ENCODE measurements at places on chromosomes 12 and 14. TPM values are rescaled to one million over a fixed set of nuclear protein-coding genes. Genes with fewer than 3 reads are reported as not detected.

DNA sequence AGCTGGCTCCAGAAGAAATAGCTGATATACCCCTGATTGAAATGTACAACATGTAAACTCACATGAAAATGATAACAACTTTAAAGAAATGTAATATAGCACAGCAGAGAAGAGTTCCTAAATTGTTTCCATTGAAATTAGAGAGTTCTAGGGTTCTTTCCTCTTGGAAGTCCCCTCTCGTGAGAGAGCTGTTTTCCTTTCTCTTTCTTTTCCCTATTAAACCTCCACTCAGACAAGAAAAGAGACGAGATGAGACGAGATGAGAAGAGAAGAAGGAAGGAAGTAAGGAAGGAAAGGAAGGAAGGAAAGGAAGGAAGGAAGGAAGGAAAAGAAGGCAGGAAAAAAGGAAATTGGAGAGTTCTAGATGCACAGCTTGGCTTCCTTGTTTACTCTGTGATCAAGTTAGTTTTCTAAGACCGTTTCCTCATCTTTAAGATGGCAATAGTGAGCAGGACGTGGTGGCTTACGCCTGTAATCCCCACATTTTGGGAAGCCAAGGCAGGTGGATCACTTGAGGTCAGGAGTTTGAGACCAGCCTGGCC lies 11.9 kb downstream of the DRAM1 start:
- no peaks in the 10 kb centered on the region for H3K36me3 ChIP-seq
- H3K4me3 ChIP-seq: no peak overlapping the region
- peak overlapping the region; percentile 71 for H3K27ac ChIP-seq
- H3K4me1 ChIP-seq: peaks cover 57% of the 10 kb centered on the region

GRCh38 chr12:8127138-8127537 lies 3.7 kb downstream of the CLEC4A start:
- DNase-seq: no peak
- H3K27me3 ChIP-seq: no peaks in the 10 kb centered on the region
- H3K27ac ChIP-seq: no peak overlapping the region
- H3K4me1 ChIP-seq: no peaks in the 10 kb centered on the region

BCL7A gene
- total RNA-seq: 6.4 TPM

DNA sequence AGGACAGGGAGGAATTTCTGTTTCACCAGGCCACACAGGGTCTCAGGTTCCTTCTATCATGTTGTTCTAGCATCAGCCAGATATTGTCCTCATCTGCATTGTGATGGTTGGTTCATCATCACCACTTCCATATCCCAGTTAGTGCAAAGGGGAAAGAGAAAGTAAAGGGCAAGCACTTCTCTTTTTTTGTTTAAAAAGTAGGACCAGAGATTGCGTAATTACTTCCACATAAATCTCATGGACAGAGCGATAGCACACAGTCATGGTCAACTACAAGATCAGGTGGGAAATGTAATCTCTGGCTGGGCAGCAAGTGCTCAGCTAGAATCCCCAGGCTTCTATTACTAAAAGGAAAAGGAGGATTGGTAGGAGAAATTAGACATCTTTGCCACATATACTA lies 155.1 kb downstream of the KIF21A start:
- H3K4me1 ChIP-seq: no peaks in the 10 kb centered on the region
- DNase-seq: no peak
- H3K36me3 ChIP-seq: no peaks in the 10 kb centered on the region

- no peaks in the 10 kb centered on the region for H3K27me3 ChIP-seq
- no peak overlapping the region for H3K27ac ChIP-seq
These were observed 101.1 kb downstream of the BBS10 start for GRCh38 chr12:76247026-76247646.

- peak; percentile 50 for DNase-seq
- peak overlapping the region; percentile 53 for H3K4me3 ChIP-seq
- H3K4me1 ChIP-seq: peaks cover 10% of the 10 kb centered on the region
These were observed 13.1 kb downstream of the NKX2-1 start for GRCh38 chr14:36506732-36507614.

DNA sequence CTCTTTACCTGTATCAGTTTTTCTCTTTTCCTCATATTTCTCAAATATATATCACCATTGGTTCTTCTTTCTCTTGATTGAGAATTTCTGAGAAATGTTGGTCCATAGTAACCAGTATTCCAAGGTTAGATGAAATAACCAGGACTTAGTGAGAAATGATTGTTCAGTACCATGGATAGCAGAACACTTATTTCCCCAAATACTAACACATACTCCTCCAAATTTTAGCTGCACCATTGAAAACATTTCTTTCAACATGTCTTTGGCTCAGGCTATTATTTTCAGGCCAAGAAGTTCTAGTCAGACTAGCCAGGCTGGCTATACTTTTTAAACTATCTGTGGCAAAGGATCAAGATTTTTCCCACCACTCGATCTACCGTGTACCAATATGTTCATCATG lies 113.3 kb downstream of the PTPRO start:
- H3K4me3 ChIP-seq: no peak overlapping the region
- no peaks in the 10 kb centered on the region for H3K4me1 ChIP-seq
- H3K27ac ChIP-seq: no peak overlapping the region
- no peak for DNase-seq
- H3K36me3 ChIP-seq: no peaks in the 10 kb centered on the region

DNA sequence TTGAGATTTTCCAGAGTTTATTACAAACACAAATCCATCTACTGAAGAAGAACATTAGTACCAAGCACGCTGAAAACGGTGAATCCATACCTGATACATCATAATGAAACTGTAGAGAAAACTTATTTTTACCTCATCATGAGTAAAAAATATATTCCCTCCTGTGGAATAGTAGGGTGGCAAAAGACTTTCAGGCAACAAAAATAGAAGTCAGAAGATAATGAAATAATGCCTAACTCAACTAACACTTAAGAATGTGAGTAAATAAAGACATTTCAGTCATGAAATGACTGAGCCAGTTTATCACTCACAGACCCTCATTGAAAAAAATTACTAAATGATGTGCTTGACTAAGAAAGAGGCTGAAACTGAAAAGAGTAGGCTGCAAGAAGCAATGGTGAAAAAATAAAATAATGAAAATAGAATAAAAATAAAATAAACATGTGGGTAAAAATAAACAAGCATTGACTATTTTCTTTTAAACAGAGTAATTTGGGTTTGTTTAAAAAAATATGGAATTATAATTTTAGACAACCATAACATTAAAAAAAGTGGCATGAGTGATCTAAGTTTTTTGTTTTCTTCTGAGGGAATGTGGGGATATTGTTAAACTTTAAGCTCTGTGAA lies 148.6 kb downstream of the ASCL1 start:
- H3K27ac ChIP-seq: no peak overlapping the region
- no peak for DNase-seq
- H3K36me3 ChIP-seq: no peaks in the 10 kb centered on the region
- H3K27me3 ChIP-seq: no peaks in the 10 kb centered on the region
- H3K4me1 ChIP-seq: no peaks in the 10 kb centered on the region

DNA sequence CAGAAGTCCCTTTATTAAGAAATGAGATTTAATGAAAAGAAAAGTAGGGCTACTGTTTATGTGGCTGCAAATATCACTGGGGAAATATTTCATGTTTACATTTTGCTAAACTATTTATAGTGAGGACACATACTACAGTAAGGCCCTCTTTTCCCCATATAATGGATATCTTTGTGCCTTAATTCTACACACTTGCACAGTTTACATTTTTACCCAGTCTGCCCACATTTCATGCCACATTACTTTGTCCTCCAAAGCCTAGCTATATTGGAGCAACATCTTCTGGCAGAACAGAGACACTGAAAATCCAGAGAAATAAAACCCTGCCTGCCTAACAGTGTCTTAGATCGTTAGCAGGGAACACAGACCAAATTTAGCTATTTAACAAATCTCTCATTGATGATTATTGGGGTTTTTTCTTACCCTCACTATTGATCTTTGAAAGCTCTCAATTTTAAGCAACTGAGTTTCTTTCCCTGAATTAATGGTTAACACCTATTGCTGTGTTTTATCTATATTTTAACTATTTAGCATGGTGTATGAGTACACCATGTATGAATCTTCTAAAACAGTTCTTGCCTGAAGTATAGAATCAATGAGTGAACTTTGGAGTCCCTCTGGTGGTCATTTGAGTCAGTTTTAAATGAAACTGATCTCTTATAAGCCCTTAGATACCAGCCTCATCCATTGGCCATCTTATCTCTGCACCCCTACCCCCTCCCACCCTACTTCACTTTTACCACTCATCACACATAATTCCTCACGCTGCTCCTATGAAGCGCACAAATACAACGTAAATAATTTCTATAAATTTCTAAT lies 170.2 kb downstream of the BCAT1 start:
- no peak overlapping the region for H3K4me3 ChIP-seq
- no peaks in the 10 kb centered on the region for H3K36me3 ChIP-seq
- DNase-seq: no peak
- no peaks in the 10 kb centered on the region for H3K27me3 ChIP-seq

All from lower lobe of right lung (tissue), 2 donors.